ENCODE measurements at places on chromosomes 11 and 22.
A peak's percentile ranks its signal among the peaks of the same experiment; 100 is the strongest.

DNA sequence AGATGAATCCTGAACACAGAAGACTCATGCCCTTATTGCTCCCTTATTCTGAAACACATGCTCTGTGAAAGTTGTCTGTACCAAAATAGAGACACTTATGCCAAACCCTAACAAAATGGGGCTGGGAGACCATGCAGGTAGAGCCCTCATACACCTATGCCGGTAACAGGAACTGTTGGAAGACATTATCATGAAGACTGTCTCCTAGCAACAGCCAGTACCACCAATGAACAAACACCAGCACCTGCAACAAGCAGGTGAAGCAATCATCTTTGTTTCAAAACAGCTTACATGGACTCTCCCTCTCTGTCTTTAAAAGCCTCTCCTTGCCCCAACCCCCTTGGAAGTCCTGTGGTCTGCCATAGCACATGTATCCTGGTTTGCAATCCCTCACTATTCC, 17.2 kb downstream of the SLC5A4 start:
- no peak for DNase-seq

- DNase-seq = peak; percentile 30
Observed at GRCh38 chr11:118341815-118342489, 553 bp downstream of the CD3D start.

- peak; percentile 78 for DNase-seq
Observed at GRCh38 chr11:125514336-125515101, 18.5 kb upstream of the FEZ1 start.

- DNase-seq = no peak
Observed at GRCh38 chr11:69290806-69291205, 3.1 kb upstream of the MYEOV start.

Measured in CD4-positive, alpha-beta memory T cell (primary cell).